GM18507 (cell line): ENCODE measurements at places on chromosomes 6 and 20.
A peak's percentile ranks its signal among the peaks of the same experiment; 100 is the strongest.

DNA sequence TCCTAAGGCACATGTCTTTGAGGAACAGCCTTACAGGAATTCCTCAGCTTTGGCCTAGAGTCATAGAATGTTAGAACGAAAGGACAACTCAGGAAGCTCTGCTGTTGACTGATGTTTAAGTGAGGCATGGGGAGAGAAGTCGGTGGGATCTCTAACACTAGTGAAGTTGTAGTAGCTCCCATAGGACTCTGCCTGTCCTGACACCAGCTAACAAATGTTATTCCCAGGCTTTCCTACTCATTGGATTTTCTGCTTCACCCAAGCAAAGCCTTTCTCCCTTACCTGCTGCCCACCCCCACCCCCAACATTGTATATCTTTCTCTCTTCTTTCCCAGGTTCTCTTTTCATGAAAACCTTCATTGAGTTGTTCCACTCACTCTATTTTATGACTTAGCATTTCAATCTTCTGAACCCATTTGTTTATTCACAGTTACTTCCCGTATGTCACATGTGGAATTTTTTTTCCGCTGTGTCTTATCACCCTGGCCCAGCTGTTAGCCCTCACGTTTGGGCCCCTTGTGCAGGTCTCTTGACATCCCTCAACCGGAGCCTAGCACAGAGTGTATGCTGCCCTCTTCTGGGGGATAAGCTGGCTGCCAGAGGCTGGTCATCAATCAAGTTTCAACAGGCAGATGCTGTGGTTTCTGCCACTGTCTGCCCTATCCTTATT is 39.2 kb upstream of the RNF8 start:
- peak; percentile 22 for DNase-seq

DNA sequence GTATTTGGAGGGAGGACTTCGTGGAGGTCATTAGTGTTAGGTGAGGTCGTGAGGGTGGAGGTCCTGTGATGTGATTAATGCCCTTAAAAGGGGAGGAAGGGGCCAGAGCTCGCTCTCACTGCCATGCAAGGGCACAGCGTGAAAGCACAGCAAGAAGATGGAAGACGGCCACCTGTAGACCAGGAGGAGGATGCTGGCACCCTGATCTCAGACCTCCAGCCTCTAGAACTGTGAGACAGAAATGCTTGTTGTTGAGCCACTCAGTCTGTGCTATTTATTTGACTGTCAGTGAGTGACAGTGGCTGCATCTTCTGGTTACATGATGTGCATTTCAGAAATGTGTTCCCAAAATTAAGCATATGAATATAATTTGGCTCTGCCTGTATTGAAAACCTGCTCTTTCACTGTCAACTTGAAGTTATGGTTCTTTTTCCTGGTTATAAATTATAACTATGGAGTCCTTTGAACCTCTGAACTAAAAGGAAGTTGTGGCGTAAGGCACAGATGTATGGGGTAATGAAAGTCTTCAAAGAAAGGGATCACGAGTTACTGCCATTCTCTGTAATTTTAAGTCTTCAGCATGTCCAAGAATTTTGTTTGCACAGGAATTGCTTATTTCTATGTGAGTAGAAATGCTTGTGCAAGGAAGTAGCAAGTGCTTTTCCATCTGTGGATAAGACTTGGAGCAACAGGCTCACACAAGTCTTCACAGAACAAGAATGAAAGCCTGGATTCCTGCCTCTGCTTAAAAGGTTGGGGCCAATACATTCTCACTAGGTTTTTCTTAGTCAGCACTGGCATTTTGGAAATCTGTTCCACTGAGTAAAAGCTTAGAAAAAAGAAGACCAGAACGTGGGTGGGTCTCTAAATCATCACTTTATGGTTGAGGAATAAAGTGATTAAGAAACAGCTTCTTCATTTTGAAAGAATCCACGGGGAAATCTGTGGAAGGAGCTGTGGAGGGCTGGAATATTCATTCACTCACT is 10.3 kb downstream of the PPP1R14C start:
- no peak for DNase-seq

DNA sequence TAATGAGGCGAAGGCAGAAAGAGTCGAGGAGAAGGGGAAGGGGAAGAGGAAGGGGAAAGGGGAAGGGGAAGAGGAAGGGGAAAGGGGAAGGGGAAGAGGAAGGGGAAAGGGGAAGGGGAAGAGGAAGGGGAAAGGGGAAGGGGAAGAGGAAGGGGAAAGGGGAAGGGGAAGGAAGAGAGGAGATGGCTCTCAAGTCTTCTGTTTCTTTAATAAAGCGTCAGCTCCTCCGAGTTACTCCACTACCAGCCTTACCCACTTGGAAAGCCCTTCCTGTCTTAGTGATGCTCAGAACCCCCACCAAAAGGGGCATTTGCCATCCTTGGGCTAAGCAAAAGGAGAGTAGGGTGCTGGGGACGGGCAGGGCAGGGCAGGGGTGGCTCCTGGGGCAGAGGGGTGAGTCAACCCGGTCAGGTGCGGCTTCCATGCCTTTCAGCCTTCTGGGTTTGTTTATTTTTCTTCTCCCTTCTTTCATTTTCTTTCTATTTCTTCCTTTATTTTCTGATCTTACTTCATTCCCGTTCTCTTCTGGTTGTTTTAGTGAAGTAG is 476 bp upstream of the CLIC5 start:
- no peak for DNase-seq

GRCh38 chr20:43017241-43018030 is 172.3 kb downstream of the PTPRT start:
- DNase-seq, result no peak

GRCh38 chr6:130314271-130314670 is 51.5 kb upstream of the TMEM200A start:
- no peak for DNase-seq

DNA sequence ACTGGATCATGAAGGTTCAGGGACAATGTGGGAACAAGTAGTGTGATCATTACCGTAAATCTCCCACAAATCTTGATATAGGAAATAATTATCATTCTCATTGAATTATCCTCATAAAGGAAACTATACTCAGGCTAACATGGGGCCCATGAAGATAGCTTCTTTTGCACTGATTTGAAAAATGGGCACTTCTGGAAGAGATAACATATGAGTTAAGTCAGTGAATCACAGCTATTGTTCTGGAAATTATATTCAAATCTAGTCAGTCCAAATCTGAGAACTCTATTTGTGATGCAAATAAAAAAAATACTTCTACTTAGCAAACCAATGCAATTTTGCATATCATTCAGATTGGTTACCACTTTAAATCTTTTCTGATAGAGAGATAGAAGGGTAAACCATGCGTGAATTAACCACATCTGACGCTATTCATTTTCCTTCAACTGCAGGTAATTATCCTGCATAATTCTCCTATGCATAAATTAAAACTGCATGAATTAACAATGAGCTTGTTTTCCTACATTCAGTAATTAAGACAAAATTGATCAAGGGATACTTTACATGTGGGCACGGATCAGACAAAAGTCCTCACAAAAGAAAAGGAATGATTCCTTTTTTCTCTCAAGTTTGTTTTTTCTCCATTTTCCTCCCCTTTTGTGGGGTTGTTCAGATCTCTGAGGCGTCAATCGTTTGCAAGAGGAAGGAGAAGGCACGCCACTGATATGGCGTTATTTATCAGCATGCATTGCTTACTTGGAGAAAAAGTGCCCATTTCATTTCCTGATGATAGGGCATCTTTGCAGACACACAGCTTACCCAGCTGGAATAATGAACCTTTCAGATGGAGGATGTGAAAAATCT is 36.4 kb downstream of the RIPOR2 start:
- no peak for DNase-seq

- no peak for DNase-seq
Measured at GRCh38 chr20:46324960-46325703, 16.8 kb upstream of the CDH22 start.

GRCh38 chr6:163415620-163416556 is 1.4 kb downstream of the QKI start:
- DNase-seq, result no peak

- DNase-seq, result peak; percentile 12
Measured at GRCh38 chr6:51996296-51996947, 91.0 kb downstream of the PKHD1 start.

GRCh38 chr20:55893031-55893430 is 112.3 kb downstream of the CBLN4 start:
- no peak for DNase-seq

- no peak for DNase-seq
Measured at GRCh38 chr6:111711476-111711875, 105.8 kb upstream of the TRAF3IP2 start.

- no peak for DNase-seq
Measured at GRCh38 chr6:157861814-157862213, 38.8 kb downstream of the SNX9 start.

- DNase-seq, result no peak
Measured at GRCh38 chr20:43492101-43492500, 15.4 kb upstream of the L3MBTL1 start.

GRCh38 chr6:168014428-168014827 is 17.0 kb downstream of the KIF25 start:
- no peak for DNase-seq

- DNase-seq, result no peak
Measured at GRCh38 chr6:35728683-35729678, 7.9 kb upstream of the ARMC12 start.

DNA sequence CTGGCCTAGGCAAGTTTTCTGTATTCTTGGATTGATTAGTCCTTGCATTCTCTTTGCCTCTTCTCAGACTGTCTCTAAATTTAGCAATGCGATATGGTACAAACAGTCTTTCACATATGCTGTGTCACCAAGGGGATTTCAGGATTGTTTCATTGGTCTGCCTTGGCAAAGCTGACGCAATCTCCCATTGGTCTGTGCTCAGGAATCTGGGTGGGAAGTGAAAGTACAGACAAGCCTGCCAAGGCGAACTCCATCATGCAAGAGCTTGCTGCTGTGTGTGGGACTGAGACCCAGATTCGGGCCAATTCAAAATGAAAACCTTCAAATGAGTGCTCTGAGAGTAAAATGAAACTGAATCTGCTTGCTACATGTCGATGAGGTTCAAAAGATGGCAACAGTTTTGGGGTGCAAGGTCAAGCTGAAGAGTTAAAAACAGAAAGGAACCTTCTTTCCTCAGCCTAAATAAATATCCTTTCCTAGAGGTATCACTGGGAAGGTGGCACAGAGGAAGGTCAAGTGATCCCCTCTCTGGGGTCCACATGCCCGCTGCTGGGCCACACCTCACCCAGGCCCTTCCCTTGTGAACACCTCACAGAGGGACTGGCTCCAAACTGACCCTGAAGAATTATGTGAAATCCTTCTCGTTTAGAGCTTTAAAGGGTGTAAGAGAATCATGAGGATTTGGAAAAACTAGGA is 198.8 kb upstream of the PREP start:
- DNase-seq, result peak; percentile 54

GRCh38 chr20:48656661-48657211 is 171.1 kb downstream of the PREX1 start:
- no peak for DNase-seq

GRCh38 chr20:51661609-51662178 is 106.5 kb downstream of the ATP9A start:
- DNase-seq, result no peak

GRCh38 chr6:117676577-117677218 is 1.4 kb downstream of the NUS1 start:
- DNase-seq, result no peak

DNA sequence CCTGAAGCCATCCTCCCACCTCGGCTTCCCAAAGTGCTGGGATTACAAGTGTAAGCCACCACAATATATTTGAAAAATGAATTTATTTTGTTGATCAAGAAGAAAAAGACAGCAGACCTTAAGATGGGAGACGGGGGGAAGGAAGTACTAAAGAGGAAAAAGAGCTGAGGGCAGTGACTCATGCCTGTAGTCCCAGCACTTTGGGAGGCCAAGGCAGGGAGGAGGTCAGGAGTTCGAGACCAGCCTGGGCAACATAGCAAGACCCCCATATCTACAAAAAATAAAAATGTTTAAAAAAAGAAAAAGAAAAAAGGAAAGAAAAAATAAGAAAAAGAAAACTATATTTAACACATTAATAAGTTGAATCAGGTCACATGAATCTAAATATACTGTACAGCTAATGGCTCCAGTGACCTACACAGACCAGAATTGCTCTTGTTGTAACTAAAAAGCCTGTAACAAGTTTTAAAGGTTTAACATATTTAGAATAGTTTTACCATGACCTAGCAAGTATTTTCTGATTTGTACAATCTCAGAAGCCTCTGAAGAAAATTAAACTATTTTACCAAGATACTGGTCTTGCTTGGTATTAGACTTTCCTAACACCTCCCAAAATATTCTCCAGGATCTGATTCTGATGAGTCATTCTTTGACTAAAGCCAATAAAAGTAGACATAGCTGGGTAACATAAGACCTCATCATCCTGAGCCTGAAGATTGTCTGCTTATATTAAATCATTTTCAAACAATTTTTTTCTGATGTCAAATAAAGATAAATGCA is 4.3 kb upstream of the AKIRIN2 start:
- no peak for DNase-seq

GRCh38 chr6:136426627-136427377 is 123.4 kb downstream of the MAP7 start:
- no peak for DNase-seq

DNA sequence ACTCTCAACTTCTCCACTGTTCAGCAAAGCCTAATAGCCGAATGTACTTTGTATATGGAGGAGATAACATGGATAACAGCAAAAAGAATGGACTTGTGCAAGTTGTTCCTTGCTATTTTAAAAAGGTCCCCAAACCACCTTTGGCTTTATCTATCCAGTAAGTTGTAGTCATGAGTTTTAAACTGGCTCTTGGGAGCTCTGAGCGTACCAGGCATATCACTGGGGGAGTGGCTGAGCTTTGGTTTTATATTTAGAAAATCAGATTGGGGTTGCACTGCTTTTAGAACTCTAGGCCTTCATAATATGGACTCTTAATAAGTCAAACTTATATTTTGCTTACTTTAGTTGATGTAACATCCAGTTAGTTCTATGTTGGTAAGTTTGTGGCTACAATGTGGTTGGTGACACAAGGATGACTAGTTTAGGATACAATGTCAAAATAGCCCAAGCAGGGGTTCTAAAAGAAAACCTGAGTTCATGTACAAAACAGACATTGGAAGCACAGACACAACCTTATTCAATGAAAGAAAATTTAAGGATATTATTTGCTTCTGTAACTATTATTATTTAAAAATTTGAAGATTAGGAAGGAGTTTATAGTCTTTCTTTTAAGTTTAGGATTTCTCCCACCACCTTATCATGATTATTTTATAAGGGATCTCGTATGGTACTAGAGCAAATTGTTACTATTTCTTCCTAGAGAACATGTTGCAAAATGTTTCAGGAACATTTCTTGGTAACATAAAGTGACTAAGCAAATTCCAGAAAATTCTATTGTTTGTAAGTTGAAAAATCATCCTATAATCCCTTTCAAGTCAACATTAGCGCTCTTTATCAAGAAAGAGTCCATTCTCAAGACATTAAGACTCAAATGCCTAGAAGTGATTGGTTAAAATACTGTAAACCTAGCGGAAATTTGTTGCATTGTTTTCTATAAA is 165.8 kb upstream of the SUPT3H start:
- DNase-seq, result no peak

GRCh38 chr6:150764334-150765066 is 101.0 kb upstream of the MTHFD1L start:
- no peak for DNase-seq

- DNase-seq, result no peak
Measured at GRCh38 chr6:8905757-8906156, 470.4 kb upstream of the SLC35B3 start.

DNA sequence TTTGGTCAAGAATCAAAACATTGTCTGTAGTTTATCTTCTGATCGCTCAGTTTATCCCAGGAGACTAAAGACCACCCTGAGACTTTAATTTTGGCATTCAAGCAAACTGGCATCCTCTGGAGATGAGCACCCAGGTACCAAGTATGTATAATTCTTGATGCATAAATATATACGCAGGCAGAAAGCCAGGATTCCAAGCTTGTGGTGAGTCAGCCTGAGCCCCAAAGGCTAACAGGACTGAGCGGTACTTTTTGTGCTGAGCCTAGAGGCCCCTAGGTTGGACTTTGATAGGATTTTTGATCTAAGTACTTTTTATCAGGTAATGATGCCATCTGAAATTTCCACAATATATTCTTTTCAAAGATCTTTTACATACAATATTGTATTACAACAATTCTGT is 301.3 kb downstream of the TFAP2B start:
- no peak for DNase-seq
